NCI-H774 (cell line): ENCODE measurements at places on chromosomes 16 and 17.
A peak's percentile ranks its signal among the peaks of the same experiment; 100 is the strongest.

- no peak for DNase-seq
Measured at GRCh38 chr17:49130891-49131290, 1.7 kb upstream of the B4GALNT2 start.

- no peak for DNase-seq
Measured at GRCh38 chr17:81509207-81509971, 3.2 kb downstream of the ACTG1 start.

DNA sequence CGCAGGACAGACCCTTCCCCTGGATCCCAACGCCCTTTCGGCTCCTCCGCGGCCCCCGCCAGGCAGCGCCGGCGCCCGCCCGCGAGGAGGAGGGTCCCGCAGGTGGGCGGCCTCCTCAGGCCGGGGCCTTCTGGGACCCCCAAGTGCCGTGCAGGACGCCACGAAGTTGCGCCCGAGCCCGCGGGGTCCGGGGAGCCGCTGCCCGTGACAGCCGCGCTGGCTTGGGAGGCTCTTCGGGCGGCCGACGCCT lies 504 bp downstream of the ERN1 start:
- no peak for DNase-seq

- no peak for DNase-seq
Measured at GRCh38 chr16:29878172-29878571, 15.1 kb upstream of the CDIPT start.

DNA sequence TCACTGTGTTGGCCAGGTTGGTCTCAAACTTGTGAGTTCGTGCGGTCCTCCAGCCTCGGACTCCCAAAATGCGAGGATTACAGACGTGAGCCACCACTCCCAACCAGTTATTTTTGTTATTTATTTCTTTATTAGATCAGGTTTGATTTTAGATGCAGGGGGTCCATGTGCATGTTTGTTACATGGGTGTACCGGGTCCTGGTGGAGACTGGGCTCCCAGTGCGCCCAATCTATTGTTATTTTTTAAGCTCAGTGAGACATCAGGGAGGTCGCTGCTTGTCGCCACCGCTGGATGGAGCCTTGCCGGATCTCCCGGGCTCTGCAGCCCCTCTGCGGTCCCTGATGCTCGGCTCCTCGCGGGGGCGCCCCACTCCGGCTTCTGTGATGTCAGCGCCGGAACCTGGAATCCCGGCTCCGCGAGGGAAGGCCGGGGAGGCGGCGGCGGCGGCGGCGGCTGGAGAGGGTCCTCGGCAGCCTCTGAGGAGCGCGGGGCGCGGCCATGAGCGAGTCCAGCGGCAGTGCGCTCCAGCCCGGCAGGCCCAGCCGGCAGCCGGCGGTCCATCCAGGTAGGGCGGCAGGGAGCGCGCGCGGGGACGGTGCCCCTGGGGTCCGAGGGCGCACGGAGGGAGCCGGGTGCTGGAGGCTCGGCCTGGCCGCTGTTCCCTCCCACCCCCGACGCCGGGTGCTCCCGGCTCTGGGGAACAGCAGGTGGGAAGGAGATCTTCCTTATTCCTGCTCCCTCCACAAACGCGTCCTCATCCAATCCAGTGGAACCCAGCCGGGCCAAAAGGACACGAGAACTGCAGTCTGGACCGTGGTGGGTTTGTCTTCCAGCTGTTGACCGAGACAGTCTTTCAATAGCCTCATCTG lies at the start of gene TMC7:
Gene TMC7, plus strand, starts transcription at position 370 of the 870 bp plus-strand sequence. Its CDS starts 130 bp downstream, at position 500.
- DNase-seq, result peak; percentile 78

- DNase-seq, result no peak
Measured at GRCh38 chr17:38600906-38601305, 4.8 kb downstream of the SRCIN1 start.

DNA sequence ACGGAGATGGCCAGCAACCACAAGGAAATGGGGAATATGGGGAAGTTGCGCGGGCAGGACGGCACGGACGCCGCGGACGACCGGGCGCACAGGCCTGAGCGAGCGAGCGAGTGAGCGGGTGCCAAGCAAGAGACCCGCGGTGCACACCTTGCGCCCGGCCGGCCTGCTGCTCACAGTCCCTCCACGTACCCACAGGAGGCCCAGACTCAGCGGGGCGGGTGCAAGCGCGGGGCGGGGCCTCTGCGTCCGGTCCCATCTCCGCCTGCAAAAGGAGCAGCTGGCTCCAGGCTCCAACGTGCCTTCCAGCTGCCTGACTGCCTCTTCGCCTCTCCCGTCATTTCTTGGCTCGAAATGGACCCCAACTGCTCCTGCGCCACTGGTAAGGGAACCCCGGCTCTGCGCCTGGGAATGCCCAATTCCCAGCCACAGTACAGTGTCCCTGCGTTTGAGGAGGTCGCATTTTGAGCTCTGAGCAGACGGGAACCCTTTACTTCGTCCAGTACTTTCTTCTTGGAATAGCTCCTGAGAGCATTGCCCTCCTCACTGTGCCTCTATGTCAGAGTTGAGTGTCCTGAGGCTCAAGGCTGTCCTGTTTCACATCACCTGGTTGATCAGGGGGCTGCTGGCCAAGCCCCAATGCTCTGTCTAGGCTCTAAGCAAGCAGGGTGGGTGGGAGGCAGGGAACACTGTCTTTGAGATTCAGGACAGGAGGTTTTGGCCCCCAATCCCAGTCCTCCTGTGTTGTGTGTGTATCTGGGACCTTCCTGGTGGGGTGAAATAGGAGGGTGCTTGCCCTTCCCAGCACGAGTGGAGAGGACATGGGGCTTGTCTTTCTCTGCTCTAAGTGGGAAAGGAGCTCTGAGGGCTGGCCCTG lies 8.1 kb upstream of the MT1E start:
- DNase-seq, result no peak

DNA sequence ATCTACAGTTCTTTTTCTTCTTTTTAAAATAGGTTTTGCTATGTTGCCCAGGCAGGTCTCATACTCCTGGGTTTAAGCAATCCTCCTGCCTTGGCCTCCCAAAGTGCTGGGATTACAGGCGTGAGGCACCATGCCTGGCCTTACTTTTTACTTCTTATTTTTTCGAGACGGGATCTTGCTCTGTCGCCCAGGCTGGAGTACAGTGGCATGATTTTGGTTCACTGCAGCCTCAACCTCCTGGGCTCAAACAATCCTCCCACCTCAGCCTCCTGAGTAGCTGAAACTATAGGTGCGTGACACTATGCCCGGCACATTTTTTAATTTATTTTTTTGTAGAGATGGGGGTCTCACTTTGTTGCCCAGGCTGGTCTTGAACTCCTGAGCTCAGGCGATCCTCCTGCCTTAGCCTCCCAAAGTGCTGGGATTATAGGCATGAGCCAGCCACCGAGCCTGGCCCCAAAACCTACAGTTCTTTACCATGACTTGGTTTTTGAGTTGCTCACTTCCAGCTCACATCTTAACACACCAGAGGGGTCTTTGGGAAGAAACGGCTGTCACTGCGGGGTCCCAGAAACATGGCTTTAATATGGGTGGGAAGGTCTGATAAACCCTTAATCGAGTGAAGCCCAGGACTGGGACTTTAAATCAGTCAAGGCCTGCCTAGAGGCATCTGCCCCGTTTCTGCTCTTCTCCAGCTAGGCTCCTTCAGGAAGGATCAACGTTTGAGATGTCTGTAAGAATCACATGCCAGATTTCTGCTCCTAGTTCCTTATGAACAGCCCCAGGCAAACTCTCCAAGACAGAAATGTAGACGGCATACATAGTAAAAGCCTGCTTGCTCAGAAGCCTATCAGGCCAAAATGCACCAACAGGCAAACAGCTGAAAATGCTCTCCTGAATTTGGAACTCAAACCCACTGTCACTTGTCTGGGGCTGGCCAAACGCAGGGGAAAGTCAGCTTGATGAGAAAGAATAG lies 91.7 kb upstream of the TOB1 start:
- no peak for DNase-seq

DNA sequence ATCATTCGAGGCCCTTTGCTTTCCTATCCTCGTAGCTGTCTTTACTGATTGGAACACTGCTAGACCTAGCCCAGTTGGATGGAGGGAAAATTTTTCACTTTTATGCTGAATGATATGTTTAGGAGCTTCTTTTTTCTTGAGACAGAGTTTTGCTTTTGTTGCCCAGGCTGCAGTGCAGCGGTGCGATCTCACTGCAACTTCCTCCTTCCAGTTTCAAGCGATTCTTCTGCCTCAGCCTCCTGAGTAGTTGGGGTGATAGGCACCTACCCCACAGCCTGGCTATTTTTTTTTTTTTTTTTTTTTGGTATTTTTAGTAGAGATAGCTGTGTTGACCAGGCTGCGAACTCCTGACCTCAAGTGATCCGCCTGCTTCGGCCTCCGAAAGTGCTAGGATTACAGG lies 17.3 kb upstream of the PSMC5 start:
- DNase-seq, result no peak

DNA sequence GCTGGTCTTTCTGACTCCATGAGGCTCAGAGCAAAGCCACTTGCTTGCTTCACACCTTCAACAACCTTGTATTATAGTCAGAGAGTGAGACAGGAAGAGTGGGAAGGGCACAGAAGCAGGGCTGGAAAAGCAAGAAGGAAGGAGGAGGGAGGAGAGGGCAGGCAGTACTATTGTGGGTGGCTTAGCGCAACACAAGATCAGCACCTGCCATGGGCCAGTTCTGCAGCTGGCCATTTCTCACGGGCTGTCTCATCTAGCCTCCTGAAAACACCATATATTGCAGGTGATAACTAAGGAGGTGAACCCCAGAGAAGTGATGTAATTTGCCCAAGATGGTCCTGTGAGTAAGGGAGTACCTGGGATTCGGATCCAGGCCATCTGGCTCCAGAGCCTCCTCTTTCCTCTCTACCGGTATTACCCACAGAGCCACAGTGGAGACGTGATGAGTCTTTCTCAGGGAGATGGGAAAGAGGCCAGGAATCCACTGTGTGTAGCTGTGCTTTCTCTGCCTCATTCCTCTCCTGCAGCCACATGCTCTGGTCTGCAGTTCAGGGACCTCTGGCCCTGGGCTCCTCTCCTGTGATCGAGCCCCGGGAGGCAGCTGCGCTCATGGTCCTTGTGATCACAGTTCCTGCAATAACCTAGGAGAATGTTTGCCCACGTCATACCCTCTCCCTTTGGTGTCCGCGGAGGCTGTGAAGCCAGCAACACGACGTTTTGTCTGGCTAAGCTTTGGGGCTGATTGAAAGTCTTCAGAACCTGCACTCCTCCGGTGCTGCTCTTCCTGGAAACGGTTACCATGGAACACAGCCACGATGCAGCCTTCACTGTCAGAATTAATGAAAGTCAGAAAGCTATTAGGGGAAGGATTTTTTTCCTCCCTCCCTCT lies 178.1 kb upstream of the CCL2 start:
- peak; percentile 14 for DNase-seq

DNA sequence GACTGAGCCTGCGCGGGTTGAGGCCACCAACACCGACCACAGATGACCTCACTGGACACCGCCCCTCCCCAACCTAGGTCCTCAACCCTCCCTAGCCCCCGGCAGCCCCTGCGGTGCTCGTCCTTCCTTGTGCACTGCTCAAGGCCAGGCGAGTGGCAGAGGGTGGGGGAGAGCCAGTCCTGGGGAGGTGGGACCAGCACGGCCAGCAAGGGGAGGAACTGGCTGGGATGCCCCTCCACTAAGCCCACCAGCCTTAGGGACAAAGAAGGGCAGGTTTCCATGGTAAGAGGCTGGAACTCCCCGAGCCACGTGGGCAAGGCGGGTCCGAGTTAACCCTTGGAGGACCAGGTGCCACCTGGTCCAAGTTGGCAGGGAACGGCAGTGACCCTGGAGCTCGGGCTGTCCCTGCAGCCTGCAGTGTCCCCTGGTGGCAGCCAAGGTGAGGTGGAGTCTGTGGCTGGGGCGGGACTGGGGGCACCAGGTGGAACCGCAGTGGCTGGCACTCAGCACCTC lies 9.2 kb downstream of the FSCN2 start:
- peak; percentile 92 for DNase-seq

DNA sequence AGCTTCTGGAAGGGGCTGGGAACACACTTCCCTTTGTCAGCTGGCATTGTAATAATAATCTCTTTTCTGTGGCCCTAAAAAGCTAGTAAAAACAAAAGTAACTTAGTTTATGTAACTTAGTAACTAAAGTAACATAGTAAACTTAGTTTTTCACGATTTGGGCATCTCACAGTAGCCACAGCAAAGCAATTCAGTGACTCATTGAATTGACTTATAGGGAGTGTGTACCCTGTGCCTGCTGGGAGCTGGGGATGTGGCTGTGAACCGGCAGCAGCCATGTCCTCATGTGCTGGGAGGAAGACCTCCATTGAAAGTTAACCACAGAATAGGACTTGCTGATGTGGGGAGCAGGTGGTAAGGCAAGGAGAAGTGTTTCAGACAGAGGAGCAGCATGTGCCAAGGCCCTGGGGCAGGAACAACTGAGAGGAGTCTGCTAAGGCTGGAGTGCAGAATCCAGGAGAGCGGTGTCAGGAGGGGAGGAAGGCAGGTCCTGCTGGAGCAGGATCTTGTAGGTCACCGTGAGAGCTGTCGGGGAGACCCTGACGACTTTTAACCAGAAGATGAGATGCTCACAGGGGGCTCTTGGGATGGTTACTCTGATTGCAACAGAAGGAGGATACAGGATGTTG lies 112.8 kb downstream of the PLCG2 start:
- no peak for DNase-seq

DNA sequence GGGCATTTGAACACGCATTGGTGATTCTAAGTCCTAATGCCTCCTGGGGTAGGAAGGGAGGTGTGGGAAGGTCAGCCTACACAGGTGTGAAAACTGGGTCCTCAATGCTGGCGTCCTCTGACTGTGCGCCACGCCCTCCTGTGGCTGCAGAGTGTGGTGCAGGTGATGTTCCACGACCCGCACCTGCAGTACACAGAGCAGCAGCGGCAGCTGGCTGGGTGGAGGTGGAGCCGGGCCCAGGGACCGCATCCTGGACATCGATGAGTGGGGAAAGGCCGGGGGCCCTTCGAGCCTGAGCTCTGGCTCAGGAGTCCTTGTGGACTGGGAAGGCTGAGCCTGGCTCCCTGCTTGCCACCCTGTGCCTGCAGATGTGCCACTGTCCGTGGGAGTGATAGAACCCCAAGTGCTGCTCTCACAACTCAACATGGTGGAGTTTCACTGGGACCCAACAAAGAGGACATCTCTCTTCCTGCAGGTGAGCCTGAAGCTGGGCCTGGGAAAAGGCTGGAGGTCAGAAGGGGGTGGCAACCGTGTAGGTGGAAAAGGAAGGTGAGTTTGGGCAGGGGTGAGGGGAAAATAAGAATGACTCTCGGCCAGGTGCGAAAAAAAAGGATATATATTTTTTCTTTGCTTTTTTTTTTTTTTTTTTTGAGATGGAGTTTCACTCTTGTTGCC lies 14.0 kb upstream of the STAC2 start:
- peak; percentile 88 for DNase-seq

GRCh38 chr17:222172-222571 lies 40.7 kb upstream of the DOC2B start:
- DNase-seq, result no peak
